ENCODE measurements at places on chromosomes 11 and 22.

DNA sequence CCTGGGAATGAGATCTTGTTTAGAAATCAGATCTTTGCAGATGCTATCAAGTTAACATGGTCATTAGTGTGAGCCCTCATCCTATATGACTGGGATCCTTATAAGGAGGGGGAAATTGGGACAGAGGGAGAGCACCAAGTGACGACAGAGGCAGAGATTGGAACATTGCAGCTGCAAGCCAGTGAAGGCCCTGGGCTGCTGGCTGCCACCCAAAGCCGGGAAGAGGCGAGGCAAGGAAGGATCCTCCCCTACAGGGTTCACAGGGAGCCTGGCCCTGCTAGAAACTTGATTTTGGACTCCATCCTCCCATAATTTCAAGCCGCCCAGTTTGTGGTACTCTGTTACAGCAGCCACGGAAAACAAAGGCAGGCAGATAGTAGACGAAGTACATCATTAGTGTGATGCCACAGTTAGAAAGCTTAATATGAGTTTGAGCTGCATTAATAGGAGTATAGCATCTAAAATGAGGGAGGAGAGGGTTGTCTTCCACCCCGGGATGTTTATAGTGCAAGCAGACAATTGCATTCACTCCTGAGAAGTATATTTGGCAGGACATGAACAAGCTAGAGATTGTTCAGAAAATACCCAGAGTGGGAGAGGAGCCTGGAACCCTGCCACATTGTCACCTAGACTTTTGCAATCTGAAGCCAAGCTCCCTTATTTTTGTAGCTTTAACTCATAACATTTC, 56.8 kb upstream of the CLMP start:
- no peak for DNase-seq

DNA sequence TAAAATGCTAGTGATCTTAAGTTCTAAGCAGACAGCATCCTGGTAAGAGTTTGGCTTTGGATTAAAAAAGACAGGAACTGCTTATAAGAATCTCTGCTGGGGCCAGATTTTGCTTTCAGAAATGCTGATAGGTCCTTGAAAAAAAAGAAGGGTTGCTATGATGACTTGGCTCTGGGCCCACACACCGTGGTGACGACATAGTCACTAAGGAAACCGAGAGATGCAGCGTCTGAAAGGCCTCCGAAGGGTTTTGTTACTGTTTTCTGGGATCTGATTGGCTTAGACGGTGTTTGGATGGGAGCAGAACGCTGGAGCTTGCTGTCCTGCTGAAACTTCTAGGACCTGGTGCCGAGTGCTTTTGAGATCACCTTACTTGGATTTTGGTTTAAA, 8.4 kb downstream of the FAM118A start:
- DNase-seq, result peak; percentile 64

DNA sequence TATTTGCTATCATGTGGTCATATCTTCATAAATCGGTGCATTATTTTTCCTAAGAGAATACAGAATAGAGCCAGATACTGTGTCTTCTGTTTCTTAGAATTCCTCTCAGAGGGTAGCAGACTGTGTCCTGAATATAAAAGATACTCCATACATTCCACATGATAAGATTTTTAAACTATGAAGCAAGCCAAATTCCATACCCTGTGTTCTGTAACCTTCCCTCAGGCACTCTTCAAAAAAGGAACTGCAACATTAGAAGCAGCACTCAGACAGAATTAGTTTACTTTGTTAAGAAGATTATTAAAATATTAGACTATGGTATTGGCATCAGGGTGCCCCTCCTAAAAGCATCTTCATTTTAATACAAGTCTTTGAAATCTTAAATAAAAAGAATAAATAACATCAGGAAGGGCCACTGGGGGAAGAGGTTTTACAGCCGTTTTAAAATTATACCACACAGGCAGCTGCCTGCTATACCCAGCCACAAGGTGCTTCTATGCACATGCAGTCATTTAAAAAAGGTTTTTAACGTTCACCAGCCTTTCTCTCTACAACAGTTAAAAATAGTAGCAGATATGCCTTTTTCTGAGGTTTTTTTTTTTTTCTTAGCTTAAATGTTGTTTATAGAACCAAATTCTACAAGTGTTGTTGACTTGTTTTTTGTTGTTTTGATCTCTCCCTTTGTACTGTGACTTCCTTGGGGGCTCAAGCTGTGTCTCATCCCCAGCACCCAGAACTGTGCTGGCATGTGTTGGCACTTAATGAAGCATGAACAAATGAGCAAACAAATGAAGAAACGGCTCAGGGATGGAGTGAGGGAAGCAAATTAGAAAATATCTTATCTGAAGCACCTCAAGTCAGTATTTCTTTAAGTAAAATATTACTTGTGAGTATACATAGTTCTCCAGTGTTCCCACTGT, 54.7 kb upstream of the CCDC89 start:
- DNase-seq, result no peak

DNA sequence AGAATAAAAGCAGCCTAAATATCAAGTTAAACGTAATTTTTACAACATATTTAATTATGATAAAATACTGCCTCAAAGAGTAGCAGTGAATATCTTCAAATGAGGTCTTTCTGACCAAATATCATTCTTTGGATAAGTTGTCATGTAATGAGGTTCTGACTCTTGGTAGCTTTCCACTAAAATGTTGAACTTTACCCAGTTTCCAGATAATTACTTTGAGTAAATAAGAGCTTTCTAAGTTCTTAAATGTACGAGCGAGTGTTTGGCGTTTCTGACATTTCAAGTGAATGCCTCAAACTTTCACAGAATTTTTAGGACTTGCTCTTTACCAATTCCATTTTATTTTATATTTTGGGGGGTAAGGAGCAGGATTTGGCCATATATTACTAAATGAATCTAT, 1515.2 kb downstream of the FAM181B start:
- no peak for DNase-seq

GRCh38 chr11:70614034-70614681, 215.8 kb downstream of the CTTN start:
- DNase-seq, result no peak

DNA sequence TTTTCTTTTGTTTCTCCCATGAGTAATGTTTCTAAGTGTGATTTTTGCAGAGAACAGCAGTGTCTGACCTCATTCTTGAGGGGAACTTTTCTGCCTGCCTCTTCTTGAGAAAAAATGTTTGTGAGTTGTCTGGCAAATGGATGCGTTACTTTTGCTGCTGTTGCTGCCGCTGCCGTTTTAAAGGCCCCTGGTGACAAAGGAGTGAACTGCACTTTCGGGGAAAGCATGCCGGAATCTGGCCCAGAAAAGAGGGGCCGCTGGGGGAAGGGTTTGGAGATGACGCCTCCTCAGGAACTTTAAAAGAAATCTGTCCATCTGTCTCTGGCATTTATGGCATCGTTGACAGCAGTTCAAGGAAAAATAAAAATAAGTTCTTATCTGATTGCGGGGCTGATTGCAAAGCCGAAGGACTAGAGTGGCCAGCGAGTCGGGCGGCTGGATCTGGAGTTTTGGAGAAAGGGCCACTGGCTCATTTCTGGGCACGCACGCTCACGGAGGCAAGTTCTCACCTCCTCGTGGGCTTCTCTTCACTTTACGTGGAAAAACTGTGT, 16.5 kb downstream of the ZBTB16 start:
- DNase-seq, result no peak

DNA sequence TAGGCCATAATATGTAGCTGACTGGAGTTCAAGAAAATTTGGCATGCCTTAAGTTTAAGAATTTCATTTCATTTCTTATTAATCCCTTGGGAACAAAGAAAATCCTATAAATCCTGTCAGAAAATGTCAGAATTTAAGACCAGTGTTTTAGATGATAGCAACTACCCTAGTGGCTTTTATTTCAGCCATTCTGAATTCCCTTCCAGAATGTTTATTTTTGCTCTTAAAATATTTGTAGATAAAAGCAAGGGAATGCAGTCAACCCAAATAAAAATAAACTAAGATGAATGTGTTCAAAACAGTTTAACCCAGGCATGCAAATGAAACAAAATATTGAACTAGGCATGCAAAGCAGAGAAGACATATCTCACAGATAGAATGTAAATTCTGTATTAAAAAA, 356.9 kb upstream of the LRRC4C start:
- no peak for DNase-seq

GRCh38 chr22:46731246-46732040, 6.6 kb downstream of the CERK start:
- peak; percentile 33 for DNase-seq

- DNase-seq, result no peak
Observed at GRCh38 chr11:129323896-129324502, 51.6 kb upstream of the BARX2 start.

DNA sequence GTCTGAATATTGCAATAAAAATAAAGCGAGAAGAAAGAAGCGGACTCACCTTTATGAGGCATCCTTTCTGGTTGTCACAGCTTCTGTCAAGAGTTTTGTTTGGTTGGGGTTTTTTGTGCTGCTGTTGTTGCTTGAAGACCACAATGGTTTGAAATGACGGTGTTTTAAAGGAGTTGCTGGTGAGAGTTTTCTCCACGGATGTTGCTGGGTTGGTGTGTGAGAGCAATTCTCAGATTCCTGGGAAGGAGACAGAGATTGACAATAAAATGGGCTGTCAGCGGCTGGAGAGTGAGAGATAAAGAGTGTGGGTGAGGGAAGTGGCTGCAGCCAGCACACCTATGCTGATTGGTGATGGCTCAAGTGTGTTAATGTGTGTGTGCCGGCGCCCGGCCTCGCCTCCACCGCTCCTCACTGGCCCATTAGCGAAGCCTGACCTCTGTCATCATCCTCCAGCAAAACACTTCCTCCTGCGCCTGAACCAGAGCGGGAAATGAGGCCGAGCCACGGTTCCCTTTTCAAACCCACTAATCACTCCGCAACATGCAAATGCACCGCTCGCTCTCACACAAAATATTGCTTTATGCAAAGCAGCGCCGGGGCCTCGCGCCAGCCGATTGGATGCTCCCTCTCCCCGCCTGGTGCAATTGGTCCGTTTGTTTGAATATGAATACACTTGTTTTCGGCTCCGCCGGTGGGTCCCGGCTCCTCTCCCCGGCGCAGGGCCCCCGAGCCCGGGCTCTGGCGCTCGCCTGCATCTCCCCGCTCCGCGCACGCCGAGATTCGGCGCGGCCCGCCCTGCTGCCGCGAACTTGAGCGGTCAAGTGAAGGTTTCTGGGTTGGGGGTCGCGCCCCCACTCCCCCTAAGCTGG, at the start of gene PAX6:
Gene PAX6 (minus strand): TSS at position 544 of the 869 bp plus-strand sequence. CDS start 4,911 bp downstream, outside the sequence.
- peak; percentile 95 for DNase-seq

- DNase-seq, result peak; percentile 55
Observed at GRCh38 chr11:125903711-125904659, at the start of gene DDX25. DDX25 (plus strand) TSS chr11:125904508; CDS start chr11:125904518, 10 bp downstream.

- no peak for DNase-seq
Observed at GRCh38 chr22:46753360-46753759, 9.1 kb upstream of the TBC1D22A start.

- DNase-seq, result no peak
Observed at GRCh38 chr11:75826461-75827230, 11.6 kb downstream of the UVRAG start.

DNA sequence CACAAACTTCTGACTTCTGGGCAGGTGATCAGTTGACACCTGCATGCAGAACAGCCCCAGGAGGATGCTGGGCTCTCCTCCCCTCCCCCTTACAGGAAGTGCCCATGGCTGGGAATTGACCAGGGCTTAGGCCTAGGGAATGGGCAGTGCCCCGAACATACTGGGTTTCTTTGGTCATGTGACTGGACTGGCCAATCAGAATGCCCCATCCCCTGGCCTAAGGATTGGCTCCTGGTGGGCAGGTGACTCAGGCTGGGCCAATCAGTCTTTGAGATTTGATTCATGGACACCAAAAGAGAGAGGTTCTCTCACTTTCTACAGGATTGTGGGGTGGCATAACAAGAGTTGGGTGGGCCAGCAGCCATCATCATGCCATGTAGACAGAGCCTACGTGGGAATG, 37.1 kb downstream of the MCM5 start:
- no peak for DNase-seq

DNA sequence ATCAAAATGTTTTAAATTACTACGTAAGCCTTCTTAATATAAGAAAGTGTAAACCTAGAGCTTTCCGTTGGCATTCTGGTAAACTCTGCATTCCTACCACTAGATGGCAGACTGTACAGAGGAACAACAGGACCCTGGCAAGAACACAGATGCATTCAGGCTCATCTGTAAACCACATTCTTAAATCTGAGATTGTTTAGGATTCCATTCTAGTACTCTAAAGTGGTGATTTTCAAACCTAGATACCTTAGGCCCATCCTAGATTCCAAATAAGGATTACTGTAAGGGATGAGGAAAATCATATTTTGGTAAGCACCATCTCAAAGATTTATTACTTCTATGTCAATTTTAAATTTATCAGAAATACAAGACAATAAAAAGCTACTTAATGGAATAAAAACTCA, 26.9 kb downstream of the PICALM start:
- peak; percentile 89 for DNase-seq

DNA sequence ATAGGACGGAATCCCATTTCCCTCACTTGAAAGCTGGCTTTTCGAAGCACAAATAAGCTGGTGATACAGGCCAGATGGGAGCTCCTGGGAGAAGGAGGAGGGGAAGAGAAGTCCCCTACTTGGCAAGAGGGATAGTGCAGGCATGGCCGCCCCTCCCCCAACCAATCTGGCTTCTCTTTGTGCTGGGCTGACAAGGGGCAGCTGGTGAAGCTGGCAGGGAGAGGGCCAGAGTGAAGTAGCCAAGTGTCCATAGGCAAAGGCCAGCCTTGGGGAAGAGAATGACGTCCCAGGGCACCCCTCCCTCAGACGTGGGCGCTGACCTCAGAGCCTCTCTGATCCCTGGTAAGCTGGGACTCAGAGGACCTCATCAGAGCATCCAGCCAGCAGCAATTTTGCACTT, 78.7 kb upstream of the GRAMD1B start:
- DNase-seq, result no peak

GRCh38 chr11:103078710-103079109, 13.2 kb downstream of the DCUN1D5 start:
- DNase-seq, result no peak

DNA sequence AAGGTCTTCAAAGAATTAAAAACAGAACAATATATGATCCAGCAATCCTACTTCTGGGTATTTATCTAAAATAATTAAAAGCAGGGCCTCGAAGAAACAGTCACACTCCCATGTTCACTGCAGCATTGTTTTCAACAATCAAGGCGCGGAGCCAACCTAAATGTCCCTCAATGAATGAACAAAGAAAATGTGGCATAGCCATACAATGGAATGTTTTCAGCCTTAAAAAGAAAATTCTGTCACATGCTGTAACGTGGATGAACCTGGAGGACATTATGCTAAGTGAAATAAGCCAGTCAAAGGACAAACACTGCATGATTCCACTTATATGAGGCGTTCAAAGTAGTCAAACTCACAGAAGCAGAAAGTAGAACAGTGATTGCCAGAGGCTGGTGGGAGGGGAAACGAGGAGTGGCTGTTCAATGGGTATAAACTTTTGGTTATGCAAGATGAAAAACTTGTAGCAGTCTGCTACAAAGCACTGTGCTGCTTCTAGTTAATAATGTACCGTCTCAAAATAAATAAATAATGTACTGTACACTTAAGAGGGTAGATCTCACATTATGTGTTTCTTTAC, 41.2 kb downstream of the SNX19 start:
- DNase-seq, result no peak

DNA sequence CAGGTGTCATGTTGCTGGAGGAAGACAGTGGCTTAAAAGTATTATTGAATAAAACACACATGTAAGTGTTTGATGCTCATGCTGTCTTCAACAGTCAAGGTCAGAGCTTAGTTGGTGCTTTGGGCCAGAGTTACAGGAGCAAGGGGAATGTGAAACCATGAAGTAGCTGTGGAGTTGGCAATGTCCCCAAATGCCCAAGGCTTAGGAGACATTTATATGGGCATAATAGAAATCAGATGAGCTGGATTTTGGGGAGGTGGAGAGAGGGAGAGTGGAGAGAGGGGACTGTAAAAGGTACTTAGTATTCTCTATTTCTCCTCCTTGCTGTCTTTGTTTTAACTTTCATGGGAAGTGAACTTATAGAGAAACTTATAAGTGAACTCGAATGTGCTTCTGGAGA, 407.8 kb downstream of the ETS1 start:
- no peak for DNase-seq

- no peak for DNase-seq
Observed at GRCh38 chr11:108559904-108560303, 33.7 kb downstream of the EXPH5 start.
